ENCODE measurements at places on chromosomes 12 and 14. TPM values are rescaled to one million over a fixed set of nuclear protein-coding genes. Genes with fewer than 3 reads are reported as not detected.
A peak's percentile ranks its signal among the peaks of the same experiment; 100 is the strongest.

RNU4-1 gene
- not detected for polyA plus RNA-seq

KCNJ8 gene
- polyA plus RNA-seq: 35.0 TPM

NDRG2 gene
- 183 TPM for polyA plus RNA-seq

PPM1H gene
- polyA plus RNA-seq: 3.1 TPM

AMHR2 gene
- 0.09 TPM for polyA plus RNA-seq

CTSG gene
- polyA plus RNA-seq: 2.5 TPM

TOGARAM1 gene
- polyA plus RNA-seq: 23.4 TPM

ARHGAP9 gene
- polyA plus RNA-seq: 4.2 TPM

AKAP6 gene
- 64.6 TPM for polyA plus RNA-seq

MFAP5 gene
- 143 TPM for polyA plus RNA-seq

PELI2 gene
- polyA plus RNA-seq: 3.7 TPM

NOVA1 gene
- polyA plus RNA-seq: 13.2 TPM

TMEM30B gene
- polyA plus RNA-seq: 1.2 TPM

ZFHX2 gene
- 1.5 TPM for polyA plus RNA-seq

BLTP3B gene
- polyA plus RNA-seq: 15.1 TPM

SLC38A4 gene
- 9.9 TPM for polyA plus RNA-seq

LRIG3 gene
- 23.8 TPM for polyA plus RNA-seq

CCDC197 gene
- polyA plus RNA-seq: 0.13 TPM

DNA sequence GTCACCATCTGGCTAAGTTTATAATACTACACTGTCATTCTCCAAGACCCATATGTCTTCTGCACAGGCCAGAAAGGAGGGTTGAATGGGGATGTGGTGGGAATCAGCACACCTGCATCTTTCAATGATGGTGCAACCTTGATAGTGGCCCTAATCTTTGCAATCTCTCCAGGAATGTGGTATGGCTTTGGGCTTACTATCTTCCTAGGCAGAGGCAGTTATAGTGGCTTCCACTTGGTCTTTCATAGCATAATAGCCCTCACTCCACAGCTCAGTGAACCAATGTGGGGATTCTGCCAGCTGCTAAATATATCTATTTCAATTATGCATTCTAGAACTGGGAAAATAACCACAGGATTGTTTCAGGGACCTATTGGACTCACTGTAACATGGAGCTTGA, 61.8 kb upstream of the ATP2B1 start:
- no peak for DNase-seq

GRCh38 chr14:88194531-88194930, 128.5 kb downstream of the KCNK10 start:
- DNase-seq: no peak

DNA sequence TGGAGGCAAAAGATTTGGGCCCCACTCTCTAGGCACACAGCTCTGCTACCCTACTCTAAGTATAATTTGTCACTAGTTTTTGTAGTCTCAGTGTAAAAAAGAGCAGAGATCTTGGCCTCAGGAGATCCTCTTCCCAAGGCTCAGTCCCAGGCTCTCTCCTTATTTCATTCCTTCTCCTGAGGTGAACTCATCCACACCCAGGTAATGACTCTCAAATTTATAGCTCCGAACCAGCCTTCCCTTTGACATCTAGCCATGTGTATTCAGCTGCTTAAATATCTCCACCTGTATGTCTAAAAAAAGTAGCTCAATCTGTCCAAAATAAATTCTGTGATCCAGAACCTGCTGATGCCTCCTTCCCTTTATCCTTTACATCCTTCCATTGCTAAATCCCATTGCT, 173.5 kb upstream of the HIF1A start:
- DNase-seq: no peak

DNA sequence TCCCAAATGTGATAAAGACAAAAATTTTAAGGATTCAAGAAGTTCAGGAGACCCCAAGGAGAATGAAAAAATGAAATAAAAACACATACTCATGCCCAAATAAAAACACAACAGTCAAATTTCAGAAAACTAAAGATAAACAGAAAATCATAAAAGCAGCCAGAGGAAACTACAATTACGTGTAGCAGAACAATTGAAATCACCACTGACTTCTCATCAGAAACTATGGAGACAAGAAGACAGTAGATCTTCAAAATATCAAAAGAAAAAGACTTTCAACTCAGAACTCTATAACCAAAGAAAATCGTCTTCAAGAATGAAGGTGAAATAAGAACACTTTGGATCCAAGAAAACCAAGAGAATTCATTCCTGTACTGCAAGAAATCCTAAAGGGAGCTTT, 54.9 kb downstream of the DIO3 start:
- no peak for DNase-seq

- no peak for DNase-seq
These were observed 219.1 kb downstream of the RBM19 start for GRCh38 chr12:113747017-113747416.

- no peak for DNase-seq
These were observed 152.8 kb downstream of the SLCO1B3 start for GRCh38 chr12:20963303-20963702.

- DNase-seq: no peak
These were observed 31.9 kb downstream of the MMAB start for GRCh38 chr12:109541413-109541726.

DNA sequence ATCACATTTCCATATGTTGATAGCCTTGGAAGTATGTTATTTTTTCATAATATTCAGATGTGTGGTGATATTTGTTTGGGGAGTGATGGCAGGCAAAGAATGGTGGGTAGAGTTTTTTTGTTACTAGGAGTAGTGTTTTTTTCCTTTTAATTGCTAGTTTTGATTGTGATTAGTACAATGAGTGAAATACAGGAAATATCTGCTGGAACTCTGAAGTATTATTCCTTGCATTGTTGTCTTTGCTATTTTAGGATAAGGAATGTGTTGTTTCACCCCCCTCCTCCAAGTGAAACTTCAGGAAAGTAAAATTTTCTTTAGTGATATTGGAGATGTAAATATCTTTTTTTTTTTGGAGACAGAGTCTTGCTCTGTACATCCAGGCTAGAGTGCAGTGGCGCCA, 105.4 kb downstream of the DIP2B start:
- no peak for DNase-seq

- DNase-seq: no peak
These were observed 75.7 kb downstream of the PLEKHG7 start for GRCh38 chr12:92778525-92778924.

DNA sequence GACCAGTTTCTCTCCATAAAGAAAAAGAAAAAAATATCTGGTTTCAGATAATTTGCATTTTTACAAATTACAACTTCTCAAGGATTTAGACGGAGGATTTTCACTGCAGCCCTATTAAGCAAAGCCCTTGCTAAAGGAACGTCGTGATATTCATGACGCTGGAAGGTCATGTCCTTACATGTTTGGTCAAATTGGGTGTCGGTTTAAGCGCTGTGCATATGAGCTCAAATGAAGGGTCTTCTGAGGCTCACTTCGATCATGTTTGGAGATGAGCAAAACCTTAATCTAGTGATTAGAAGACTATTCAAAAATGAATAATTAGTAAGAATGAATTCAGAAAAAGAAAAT, 67.3 kb upstream of the USP15 start:
- no peak for DNase-seq

GRCh38 chr12:123269896-123270213, 1.8 kb downstream of the CDK2AP1 start:
- DNase-seq: no peak

GRCh38 chr12:126483145-126484068, 1418.2 kb downstream of the AACS start:
- DNase-seq: no peak

DNA sequence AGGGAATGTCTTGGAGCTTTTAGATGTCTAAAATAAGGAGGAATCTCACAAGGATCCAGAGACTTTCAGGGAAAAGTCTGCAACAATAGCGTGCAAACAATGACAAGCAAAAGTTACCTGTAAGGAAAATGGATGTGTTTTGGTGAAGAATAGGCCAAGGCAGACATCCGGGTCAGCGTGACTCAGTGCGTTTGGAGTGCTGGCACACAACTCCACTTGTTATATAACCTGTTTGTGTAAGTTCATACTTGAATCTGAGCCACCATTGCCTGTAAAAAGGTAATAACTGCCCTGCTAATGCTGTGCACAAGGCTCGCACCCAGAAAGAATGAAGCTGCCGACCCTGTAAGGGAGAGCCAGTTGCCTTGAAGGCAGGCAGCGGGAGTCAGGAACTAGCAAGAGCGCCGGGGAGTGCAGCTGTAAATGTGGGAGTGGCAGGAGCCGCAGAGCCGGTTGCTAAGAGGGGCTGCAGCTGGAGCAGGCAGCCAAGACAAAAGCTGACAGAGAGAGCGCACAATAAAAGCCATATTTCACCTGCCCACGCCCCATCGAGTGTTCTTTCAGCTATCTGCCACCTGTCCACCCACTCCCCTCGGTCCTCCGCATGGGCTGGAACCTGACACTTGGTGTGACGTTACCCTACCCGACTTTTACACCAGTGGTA, 638.5 kb upstream of the MIS18BP1 start:
- DNase-seq: no peak

- DNase-seq: no peak
These were observed 83.1 kb downstream of the ARL6IP4 start for GRCh38 chr12:123063535-123063934.

- DNase-seq: no peak
These were observed 1018.5 kb downstream of the LRFN5 start for GRCh38 chr14:42624980-42625761.

GRCh38 chr12:50742776-50743175, 21.1 kb upstream of the ATF1 start:
- no peak for DNase-seq

GRCh38 chr12:65779091-65779642, 45.1 kb upstream of the HMGA2 start:
- DNase-seq: no peak

GRCh38 chr12:89080793-89081465, 271.4 kb downstream of the DUSP6 start:
- DNase-seq: peak; percentile 56

DNA sequence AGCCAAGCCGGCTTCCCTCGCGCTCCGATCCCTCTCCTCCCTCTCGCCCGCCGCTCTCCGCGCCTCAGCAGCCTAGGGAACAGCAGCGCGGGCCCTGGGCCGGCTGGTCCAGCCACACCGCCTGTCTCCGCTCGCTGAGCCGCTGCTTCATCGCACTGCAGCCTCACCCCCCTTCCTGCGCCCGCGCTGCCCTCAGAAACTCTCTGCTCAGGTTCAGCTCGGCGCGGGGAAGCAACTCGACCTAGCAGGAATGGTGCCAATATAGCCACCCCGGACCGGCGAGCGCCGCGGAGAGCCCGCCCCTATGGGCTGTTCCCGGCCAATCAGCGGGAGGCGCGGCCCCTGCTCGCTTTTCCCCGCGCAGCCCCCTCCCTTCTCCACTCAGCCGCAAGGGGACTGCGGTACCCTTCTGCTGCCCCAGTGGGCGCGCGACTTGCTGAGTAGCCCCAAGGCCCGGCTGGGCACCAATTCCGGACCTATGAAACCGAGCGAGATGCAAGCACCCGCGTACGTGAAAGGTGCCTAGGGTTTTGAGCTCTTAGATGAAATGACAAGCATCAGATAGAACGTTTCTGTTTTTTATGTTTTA, at the start of gene ADAMTS20:
ADAMTS20 (minus strand) TSS at position 233 of the 589 bp plus-strand sequence. CDS start 282 bp downstream, outside the sequence.
- no peak for DNase-seq

GRCh38 chr14:68790644-68791077, 2.2 kb downstream of the ZFP36L1 start:
- no peak for DNase-seq

- no peak for DNase-seq
These were observed 708.8 kb downstream of the RERGL start for GRCh38 chr12:17381211-17381610.

DNA sequence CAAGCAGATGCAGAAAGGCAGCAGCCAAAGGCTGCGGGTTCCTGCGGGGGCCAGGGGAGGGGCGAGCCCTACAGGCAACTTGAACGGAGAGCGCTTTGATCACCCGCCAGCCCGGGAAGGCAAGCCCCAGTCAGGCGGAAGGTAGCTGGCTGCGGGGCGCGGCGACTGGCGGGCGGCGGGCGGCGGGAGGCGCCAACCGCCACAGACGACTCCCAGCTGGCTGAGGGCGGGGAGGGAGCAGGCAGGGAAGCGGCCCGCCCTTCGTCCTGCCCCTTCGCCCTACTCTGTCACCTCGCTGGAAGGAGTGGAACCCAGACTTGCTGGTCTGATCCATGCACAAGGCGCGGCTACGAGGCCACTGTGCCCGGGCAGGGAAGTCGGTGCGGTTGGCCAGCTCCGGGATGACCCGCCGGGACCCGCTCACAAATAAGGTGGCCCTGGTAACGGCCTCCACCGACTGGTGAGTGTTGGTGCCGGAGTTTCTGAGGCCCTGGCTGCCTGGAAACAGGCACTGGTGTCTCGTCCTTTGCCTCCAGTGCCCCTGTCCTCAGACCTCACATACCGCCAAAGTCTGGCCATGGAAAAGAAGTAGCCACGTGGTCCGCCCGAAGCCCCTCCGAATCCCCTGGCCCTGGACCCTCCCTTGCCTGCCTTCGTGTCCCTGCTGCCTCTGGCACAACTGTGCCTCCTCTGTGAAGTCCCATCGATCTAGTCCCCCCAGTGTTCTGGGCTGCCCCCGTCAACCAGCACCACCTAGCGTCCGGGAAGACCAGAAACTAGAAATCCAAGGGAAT, 15.4 kb upstream of the CARMIL3 start:
- no peak for DNase-seq

- DNase-seq: no peak
These were observed 135.4 kb upstream of the CLEC14A start for GRCh38 chr14:38391334-38391733.

GRCh38 chr14:77313371-77313770, 7.3 kb downstream of the POMT2 start:
- no peak for DNase-seq

DNA sequence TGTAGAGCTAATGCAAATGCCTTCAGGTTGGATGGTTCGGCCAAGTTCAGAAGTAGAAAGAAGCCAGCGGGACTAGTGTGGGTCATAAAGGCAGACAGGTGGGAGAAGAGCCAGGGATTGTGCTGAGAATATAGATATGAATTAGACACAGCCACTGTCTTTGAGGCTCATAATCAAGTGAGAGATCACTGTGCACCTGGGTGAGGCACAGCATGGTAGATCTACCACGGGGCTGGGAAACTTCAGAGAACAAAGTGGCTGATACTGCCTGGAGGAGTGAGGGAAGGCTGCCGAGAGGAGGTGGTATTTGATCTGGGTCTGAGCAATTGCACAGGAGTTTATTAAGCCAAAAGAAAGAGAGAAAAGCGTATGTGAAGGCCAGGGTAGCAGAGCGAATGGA, 40.6 kb upstream of the CHST11 start:
- DNase-seq: no peak

DNA sequence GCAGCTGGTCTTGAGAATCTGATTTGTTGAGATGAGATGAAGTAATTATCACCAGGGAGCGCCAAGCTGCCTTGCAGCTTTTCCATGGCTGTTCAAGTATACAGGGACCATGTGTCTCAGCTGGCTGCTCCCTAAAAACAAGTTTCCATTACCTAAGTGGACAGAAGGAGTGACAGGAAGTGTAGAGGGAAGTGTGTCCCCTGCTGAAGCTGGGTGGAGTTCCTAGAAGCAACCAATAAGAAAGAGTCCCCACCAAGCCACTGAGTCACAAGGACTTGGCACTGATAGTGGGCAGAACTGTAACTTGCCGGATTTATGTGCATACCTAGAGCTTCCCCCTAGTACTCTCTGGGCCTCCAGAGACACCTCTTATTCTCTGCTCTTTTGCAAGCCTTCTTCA, 1.5 kb upstream of the GPX2 start:
- no peak for DNase-seq

Measured in forelimb muscle (tissue), 1 donor.